ENCODE measurements at places on chromosomes 1 and 21. TPM values are rescaled to one million over a fixed set of nuclear protein-coding genes. Genes with fewer than 3 reads are reported as not detected.
A peak's percentile ranks its signal among the peaks of the same experiment; 100 is the strongest.

DNA sequence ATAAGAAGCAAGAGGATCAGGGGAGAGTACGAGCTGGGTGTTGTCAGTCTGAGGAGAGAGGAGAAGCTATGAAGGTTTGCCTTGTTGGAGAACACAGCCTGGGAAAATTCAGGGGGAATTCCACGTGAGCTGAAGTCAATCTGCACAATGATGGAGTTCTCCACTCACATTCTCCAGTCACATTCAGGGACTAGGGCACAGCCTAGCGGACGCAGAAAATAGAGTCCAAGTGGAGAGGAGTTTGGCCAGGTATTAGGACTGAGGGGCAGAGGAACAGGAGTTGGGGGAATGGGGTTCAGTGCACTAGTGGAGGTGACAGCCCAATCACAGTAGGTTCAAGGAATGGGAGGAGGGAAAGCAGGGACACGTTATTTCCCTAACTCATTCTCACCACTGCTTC is 124.0 kb downstream of the KCNH1 start:
- no peaks in the 10 kb centered on the region for H3K36me3 ChIP-seq
- no peak overlapping the region for H3K4me3 ChIP-seq
- no peak for DNase-seq

TFF2 gene
- not detected for total RNA-seq

ACTL8 gene
- total RNA-seq = not detected

WNT3A gene
- total RNA-seq = not detected

- no peak overlapping the region for H3K27ac ChIP-seq
- H3K4me1 ChIP-seq = peaks cover 8% of the 10 kb centered on the region
- no peaks in the 10 kb centered on the region for H3K27me3 ChIP-seq
- H3K4me3 ChIP-seq = no peak overlapping the region
- no peaks in the 10 kb centered on the region for H3K36me3 ChIP-seq
- no peak for DNase-seq
Observed at GRCh38 chr1:62381831-62382657, 54.8 kb upstream of the USP1 start.

DNA sequence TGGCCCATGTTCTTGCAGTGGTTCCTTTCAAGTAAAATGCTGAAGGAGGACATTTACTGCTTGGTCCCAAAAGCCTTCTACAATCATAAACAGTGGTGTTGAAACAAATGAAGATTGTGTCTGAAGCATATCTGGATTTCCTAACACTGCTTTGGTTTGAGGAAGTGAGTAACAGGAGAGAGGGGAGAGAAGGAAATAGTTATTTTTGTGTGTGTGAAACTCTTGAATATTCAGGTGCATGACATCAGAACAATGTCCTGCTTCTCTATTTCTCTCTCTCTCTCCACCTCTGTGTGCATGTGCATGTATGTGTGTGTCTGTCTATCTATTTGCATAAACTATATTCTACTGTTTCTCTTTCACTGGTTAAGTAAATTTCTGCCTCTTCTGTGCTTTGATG is 61.4 kb upstream of the TNFSF18 start:
- H3K4me3 ChIP-seq = no peak overlapping the region
- no peak for DNase-seq
- no peak overlapping the region for H3K27ac ChIP-seq
- H3K36me3 ChIP-seq = no peaks in the 10 kb centered on the region
- H3K4me1 ChIP-seq = no peaks in the 10 kb centered on the region

AIDA gene
- total RNA-seq = 56.2 TPM

AGT gene
- total RNA-seq = 14.4 TPM

SSX2IP gene
- 9.0 TPM for total RNA-seq

GRCh38 chr1:152444045-152444444 is 30.0 kb upstream of the CRNN start:
- no peaks in the 10 kb centered on the region for H3K36me3 ChIP-seq
- DNase-seq = no peak
- H3K4me1 ChIP-seq = no peaks in the 10 kb centered on the region

GRCh38 chr1:45359882-45360513 is 19.8 kb upstream of the MUTYH start:
- no peaks in the 10 kb centered on the region for H3K27me3 ChIP-seq
- DNase-seq = peak; percentile 77
- peak overlapping the region; percentile 64 for H3K27ac ChIP-seq
- H3K4me3 ChIP-seq = no peak overlapping the region

- no peak overlapping the region for H3K4me3 ChIP-seq
- H3K4me1 ChIP-seq = no peaks in the 10 kb centered on the region
- DNase-seq = no peak
- no peaks in the 10 kb centered on the region for H3K36me3 ChIP-seq
- H3K27ac ChIP-seq = no peak overlapping the region
Observed at GRCh38 chr1:119908661-119909060, 12.3 kb upstream of the ADAM30 start.
